NCI-H2171 treated with DMSO at 0.1 percent for 48 hours (cell line): ENCODE measurements at places on chromosomes 12 and 14.
A peak's percentile ranks its signal among the peaks of the same experiment; 100 is the strongest.

DNA sequence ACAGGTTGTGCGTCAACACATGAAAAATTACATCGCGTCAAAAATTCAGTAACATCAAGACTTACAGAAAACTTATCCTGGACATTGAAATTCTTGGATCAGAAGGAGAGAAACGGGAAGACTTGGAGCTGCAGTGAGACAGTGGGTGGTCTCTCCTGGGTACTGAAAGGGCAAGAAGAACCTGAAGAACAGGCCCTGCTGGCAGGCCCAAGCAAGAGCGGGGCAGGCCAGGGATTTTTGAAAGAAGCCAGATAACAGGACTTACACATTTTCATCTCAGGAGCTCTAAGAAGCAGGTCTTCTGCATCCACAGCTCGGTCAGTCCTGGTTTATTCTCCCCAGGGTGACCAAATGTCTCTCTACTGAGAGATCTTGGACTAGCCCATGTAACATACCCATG lies 466.5 kb upstream of the SOX5 start:
- DNase-seq: no peak

GRCh38 chr14:53742233-53742620 lies 214.4 kb downstream of the BMP4 start:
- no peak for DNase-seq

DNA sequence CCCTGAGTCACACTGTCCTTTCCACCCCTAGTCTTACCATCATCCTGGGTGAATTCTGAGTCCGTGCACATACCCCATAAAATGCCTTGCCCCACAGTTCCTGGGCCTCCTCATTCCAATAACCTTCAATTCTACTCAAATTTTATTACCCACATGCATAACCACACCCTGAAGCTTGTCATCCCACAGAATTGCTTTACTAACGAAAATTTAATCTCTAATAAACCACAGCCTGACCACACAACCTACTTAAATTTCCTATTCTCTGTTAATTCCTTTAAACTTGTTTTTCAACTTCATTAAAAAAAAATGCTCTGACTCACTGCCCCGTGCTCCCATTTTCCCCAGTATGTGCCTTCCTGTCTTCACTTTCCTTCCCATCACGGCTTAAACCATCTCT lies 205.9 kb downstream of the PHLDA1 start:
- no peak for DNase-seq

- DNase-seq: no peak
Measured at GRCh38 chr12:124126950-124127655, 154.1 kb downstream of the ZNF664 start.

GRCh38 chr14:99592933-99593753 lies 10.9 kb downstream of the CCDC85C start:
- no peak for DNase-seq

DNA sequence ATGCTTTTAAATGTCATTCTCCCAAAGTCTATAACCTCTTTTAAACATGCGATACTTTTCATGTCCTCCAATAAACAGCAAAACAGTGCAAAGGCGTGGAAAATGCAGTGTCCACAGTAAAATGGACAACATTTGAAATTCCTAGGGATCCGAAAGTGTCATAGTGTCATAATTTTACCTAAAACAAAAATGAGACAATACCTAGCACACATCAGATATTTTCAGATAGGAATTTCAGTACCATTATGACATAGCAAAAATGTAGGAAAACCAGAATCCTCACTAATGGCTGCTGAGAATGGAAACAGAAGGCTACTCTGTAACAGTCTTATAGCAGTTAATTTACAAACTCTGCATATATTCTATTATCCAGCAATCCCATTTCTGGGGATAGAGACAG lies 33.1 kb downstream of the KCNH5 start:
- no peak for DNase-seq

- no peak for DNase-seq
Measured at GRCh38 chr14:67918838-67919237, 99.3 kb downstream of the RAD51B start.

DNA sequence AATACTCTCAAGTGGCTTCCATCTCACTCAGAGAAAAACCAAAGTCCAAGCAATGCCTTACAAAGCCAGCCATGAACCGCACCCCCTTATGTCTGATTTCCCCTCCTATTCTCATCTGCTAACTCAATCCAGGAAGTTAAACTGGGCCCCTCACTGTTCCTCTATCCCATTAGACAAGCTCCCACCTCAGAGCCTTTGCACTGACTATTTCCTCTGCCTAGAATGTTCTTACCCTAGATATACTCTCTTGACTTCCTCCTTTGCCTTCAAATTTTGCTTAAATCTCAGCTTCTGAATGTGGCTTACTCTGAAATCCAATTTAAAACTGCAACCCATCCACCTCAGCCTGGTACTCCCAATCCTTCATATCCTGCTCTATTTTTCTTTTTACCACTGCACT lies 257.0 kb upstream of the USP15 start:
- no peak for DNase-seq

GRCh38 chr12:53380794-53381730 lies 1.1 kb downstream of the SP1 start:
- no peak for DNase-seq

GRCh38 chr12:52741375-52742195 lies 35.6 kb downstream of the KRT76 start:
- peak; percentile 61 for DNase-seq

GRCh38 chr12:49264466-49264872 lies 413 bp upstream of the TUBA1C start:
- DNase-seq: peak; percentile 78

- no peak for DNase-seq
Measured at GRCh38 chr12:24881724-24882371, 67.1 kb downstream of the BCAT1 start.

- DNase-seq: no peak
Measured at GRCh38 chr12:106292339-106292738, 10.2 kb upstream of the TCP11L2 start.

DNA sequence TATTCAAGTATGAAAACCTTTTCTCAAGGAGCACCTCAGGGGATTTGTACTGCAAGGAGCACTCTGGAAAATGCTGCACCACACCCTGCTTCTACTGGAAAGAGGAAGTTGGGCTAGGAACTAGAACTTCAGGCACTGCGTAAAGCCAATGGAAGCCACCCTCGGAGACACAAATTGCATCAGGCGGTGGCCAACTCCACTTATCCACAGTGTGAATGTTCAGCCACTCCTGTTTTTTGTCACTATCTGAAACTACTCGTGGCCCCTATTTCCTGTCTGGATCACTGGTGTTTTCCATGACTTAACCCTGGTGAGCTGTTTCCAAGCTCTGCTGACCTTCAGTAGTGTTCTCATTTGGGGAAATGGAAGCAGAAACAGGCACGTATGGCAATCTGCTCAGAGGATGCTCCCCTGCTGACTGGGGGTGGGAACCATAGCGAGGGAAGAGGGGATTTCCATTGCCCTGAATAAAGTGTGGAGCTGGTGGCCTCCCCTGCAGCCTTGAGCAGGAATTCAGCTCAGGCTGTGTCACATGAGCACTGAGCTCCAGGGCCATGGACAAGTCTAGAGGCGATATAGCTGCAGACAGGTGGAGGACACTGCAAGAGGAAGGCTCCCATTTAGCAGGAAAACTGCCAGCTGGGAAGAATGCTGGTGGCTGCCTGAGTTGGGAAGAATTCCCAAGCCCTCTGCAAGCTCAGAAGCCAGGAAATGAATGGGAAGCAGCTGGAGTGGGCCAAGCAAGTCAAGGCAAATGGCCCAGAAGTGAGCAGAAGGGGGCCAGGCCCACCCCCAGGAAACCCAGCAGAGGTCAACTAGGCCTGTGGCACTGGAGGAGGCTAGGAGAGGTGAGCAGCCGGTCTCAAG lies 50.5 kb upstream of the RAP1B start:
- DNase-seq: no peak

DNA sequence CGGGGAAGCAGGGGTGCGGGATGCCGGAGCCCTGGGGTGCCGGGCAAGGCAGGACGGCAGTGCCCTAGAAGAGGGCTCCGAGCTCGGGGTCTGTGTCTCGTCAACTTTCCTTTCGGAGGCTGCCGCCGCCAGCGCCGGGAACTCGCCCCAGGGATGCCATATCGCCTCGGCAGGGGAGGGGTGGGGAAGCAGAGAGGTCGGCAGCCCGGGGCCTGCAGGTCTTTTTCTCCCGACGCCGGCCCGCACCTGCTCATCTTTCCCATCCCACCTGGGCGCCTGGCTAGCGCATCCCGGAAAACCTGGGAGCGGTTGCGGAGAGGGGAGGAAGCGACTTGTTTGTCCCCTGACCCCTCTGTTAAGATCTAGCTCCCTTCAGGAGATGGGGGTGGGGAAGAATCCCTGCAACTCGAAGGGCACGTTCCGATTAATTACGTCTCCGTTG lies 547 bp downstream of the CNTN1 start:
- DNase-seq: peak; percentile 58

- no peak for DNase-seq
Measured at GRCh38 chr12:11500188-11500860, 105.0 kb upstream of the PRB2 start.

- DNase-seq: no peak
Measured at GRCh38 chr14:63276016-63276415, 42.7 kb downstream of the GPHB5 start.

GRCh38 chr12:116040402-116040801 lies 237.1 kb downstream of the MED13L start:
- no peak for DNase-seq

- DNase-seq: peak; percentile 32
Measured at GRCh38 chr14:92540472-92541048, 27.0 kb downstream of the RIN3 start.

DNA sequence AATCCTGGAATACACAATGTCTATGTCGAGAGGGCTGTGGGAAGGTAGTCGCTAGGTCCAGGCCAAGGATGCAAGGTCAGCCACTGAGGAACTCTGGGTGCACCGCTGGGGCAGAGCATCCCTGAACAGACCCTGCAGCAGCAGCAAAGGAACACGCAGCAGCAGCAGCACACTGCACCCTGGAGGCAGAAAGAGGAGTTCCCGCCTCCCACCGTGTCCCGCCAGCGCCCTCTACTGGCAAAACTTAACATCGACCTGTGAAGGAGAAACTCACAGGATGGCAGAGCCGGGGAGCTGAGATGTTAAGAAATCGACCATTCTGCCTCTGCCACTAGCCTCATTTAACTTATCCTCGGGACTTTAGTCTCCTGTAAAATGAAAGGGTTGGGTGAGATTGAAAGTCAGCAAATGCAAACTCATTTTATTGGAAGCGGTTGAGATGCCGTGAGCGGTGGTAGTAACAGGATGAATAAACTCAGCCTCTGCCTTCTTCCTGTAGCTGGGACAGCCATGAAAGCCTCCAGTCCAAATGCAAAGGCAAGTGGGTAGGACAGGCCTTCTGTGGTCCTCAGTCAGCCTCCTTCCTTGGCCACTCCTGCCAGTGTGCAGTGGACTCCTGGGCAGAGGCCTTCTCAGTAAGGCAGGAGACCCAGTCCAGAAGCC lies 45.6 kb downstream of the STAB2 start:
- DNase-seq: peak; percentile 40

- DNase-seq: no peak
Measured at GRCh38 chr12:68587448-68587873, 23.2 kb upstream of the RAP1B start.

DNA sequence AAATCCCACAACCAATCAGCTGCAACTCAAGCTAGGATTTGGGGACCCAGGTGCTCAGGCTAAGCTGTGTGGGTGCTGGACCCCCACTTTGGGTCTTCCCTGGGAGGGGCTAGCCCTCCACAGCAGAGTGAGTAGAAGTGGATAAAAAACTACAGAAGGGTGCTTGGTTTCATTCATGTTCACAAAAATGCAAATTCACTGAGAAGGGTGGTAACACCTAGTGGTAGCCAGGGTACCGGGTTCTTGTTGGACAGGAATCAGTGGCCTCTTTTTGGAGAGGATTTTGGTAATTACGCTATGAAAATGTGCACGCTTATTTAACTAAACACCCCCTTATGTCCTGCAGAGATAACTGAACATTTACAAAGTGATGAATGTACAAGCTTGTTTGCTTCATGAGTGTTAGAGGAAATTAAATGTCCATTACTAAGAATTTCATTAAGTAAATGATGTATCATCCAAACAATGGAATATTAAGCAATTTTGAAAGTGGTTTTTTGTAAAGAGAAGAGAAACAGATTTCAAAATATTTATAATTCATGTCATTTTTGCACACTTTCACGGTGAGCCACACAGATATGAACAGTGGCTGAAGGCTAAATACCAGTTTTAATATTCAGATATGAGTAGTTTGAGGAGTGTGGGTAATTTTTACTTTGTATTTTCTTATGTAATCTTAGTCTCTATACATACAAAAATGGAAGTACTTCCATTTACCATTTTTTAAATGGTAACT lies 78.3 kb downstream of the DDX51 start:
- no peak for DNase-seq

DNA sequence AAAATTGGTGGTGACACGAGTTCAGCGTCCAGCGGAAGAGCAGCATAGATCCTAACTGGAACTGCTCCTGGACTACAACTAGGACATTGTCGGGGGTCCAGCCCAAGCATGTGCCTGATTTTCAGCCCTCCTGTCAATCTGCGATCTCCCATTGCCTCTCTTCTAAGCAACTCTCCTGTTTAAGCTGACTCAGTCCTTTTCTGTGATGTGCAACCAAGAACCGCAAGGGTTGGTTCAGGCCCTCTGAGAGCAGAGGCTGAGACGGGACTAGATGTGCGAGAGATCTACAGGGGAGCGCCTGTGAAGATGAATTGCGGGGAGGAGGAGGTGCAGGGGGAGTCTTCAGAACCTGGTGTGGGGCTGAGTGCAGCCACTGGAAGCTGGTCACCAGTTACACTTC lies 3.7 kb upstream of the PAPLN start:
- DNase-seq: no peak

DNA sequence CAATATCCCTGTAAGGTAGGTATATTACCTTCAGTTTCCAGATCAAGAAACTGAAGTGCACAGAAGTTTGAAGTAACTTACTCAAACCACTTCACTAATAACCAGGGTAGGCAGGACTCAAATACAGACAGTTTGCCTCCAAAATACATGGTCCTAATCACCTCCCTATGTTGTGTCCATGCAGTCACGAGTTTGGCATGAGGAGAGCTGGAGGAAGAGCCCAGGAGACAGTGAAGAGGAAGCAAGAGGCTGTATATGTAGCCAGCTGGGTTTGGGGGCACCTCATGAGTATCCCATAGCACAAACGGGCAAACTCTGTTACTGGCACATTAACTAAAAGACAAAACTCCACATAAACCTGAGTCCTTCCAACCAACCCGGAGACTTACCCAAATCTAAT lies 79.2 kb downstream of the DUSP16 start:
- DNase-seq: no peak

DNA sequence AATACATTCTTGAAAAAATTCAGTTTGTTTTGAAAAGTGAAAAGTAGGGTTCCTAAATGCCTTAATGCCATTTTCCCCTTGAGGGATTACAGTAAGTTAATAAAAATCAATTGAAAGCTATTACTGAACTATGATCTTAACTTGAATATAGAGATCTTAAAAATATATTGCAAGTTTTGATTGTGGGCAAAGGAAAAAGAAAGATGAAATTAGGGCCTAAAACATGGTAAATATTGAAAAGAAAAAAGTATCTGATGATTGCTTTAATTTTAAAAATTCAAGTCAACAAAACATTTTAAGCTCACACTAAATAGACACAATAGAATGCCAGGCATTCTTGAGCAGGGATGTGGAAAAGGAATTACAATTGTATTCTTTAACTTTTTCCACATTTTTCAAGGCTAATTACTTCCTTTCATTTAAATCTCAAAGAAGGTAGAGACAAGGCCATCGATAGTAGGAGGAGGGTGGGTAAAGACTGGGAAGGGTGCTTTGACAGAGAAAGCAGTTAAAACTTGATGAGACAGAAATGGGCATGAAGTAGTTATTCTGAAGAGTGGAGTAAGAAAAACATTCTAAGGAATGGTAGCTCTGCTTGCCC lies 294.4 kb downstream of the NELL2 start:
- no peak for DNase-seq
